ENCODE measurements at places on chromosomes 13 and 19.

GRCh38 chr19:8196271-8196927 lies 12.8 kb upstream of the CERS4 start:
- DNase-seq: no peak

DNA sequence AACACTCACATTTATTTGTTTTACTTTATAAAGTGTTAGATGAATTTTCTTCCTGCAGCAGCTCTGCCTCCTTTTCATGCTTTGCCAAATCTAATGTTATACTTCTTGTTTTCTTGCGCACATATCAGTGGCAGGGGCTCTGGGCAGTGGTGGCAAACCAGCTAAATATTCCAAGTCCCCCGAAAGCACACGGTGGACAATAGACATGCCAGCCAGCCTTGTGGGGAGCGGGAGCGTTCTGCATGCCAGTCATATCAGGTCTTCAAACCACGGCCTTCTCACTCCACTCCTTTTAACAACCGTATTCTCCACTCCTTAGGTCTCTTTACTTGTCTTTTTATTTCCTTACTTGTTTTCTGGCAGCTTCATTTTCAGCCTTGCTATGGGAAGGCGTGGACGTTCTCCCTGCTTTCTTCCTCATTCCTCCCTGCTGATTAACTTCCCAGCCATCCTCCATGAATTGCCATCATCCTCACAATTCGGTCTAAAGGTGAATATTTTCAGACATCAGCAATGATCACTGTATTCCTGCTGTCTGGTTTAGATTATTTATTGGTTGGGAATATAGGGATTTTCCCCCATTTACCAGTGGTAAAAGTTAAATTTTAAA lies 77.1 kb upstream of the WASF3 start:
- no peak for DNase-seq

- peak; percentile 79 for DNase-seq
Measured at GRCh38 chr19:11377237-11377636, 2.8 kb downstream of the SWSAP1 start.

GRCh38 chr19:45331411-45331810 lies 8.7 kb upstream of the CKM start:
- DNase-seq: no peak

- no peak for DNase-seq
Measured at GRCh38 chr13:26485288-26485687, 72.2 kb upstream of the WASF3 start.

- peak; percentile 60 for DNase-seq
Measured at GRCh38 chr19:28224441-28224840, 988.5 kb downstream of the UQCRFS1 start.

DNA sequence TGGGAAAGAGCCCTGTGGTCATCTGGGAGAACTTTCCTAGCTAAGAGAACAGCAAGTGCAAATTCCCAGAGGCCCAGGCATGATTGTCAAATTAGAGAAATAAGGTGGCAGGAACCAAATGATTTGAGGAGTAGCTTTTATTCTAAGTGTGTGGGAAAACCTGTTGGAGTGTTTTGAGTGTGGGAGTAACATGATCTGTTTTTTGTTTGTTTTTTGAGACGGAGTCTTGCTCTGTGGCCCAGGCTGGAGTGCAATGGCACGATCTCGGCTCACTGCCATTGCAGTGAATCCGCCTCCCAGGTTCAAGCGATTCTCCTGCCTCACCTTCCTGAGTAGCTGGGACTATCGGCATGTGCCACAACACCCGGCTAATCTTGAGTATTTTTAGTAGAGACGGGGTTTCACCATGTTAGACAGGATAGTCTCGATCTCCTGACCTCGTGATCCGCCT lies 2.4 kb downstream of the SAE1 start:
- no peak for DNase-seq

- DNase-seq: no peak
Measured at GRCh38 chr19:32070101-32070500, 275.3 kb upstream of the ZNF507 start.

DNA sequence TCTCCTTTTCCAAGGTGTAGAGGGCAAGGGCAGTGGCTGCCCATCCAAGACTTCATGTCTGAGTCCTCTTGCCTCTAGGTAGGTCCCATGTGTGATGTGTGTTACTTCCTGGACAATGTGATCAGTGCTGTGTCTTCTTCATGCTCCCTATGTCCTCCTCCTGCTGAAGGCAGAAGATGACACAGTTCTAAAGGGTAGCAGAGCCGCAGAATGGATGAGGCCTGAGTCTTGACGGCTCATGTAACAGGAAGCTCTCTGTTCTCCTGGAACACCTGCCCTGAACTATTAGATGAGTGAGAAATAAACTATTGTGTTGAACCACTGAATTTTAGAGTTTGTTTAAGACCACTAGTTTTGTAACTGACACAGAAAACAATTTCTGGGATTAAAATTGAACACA lies 165.9 kb downstream of the NDFIP2 start:
- no peak for DNase-seq

- DNase-seq: no peak
Measured at GRCh38 chr19:57771417-57771816, 1.9 kb downstream of the ZNF586 start.

DNA sequence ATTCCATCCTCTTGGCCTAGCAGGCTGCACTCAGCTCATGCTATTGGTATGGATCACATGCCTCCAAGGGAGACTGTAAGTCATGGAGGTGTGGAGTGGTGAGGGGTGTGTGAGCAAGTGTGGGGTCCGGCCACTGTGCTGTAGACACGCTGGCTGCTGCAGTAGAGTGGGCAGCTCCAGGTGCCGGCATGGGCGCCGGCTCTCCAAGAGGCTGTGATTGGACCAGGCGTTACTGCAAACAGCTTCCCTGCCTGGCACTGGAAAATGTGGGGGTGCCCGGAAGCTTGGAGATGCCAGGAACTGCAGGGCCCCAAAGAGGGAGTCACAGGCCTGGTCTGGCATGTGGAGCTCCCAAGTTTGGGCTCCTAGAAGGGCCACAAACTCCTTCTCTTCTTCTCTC lies 245.7 kb downstream of the GPC6 start:
- DNase-seq: no peak

GRCh38 chr19:34787059-34787824 lies 14.2 kb upstream of the ZNF599 start:
- no peak for DNase-seq

- DNase-seq: no peak
Measured at GRCh38 chr19:35577918-35578317, 8.1 kb upstream of the PMIS2 start.

DNA sequence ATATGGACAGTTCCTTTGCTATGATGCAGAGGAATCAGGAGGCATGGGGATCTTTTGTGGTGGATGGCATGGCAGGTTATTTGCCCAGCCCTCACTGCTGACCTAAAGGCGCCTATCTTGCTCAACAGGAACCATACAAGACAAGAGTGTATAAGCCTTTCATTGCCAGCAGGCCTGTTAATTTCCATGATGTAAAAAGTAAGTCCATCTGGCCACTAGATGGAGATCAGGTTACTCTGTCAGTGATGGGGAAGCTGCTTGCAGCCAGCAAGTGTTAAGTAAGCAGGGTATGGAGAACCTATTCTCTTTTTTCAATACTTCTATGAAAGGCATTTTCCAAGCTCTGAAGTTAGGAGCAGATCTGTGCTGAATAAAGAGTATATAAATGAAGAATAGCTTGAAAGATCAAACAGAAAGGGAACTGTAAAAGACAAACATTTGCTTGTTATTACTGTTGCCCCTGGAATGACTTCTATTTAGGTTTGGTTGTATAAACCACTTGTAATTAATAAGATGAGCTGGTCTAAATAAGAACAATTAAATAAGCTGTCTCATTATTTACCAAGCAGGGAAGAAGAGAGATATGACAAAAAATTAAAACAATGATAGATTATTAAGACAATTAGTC lies 210.9 kb downstream of the RGCC start:
- peak; percentile 69 for DNase-seq

DNA sequence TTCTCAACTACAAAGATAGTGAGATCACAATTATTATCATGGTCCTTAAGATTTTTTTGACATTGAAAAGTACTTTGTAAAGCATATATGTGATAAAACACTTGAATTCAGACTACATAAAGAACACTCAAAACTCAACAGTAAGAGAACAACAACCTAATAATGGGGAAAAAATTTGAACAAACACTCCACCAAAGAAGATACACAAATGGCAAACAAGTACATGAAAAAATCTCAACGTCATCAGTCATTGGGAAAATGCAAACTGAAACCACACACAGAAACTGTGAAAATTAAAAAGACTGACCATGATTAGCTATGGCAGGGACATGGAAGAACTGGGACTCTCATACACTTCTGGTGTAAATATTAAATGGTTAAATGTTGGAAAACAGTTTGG lies 70.9 kb downstream of the SPRYD7 start:
- DNase-seq: no peak

GRCh38 chr13:103236213-103236612 lies 170.0 kb upstream of the SLC10A2 start:
- DNase-seq: no peak

GRCh38 chr19:4970558-4971423 lies 1.9 kb downstream of the KDM4B start:
- no peak for DNase-seq

DNA sequence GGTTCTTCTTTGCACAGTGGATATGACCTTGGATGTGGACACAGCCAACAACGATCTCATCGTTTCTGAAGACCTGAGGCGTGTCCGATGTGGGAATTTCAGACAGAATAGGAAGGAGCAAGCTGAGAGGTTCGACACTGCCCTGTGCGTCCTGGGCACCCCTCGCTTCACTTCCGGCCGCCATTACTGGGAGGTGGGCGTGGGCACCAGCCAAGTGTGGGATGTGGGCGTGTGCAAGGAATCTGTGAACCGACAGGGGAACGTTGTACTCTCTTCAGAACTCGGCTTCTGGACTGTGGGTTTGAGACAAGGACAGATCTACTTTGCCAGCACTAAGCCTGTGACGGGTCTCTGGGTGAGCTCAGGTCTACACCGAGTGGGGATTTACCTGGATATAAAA lies 9.4 kb downstream of the RFPL4AL1 start:
- no peak for DNase-seq

DNA sequence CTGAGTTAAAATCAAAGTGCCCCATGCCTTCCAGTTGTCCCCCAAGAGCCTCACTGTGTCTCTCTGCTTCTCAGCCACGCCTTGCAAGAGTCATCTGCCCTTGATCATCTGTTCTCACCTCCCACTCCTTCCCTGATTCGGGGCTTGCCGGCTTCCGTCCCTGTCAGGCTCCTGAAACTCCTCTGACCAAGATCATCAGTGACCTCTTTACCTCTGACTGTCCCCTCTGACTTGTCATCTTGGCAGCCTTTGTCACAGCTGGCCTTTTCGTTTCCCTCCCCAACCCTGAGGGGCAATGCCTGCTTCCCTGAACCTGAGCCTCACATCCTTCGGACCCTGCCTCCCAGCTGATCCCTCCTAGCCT lies 66.3 kb downstream of the MAP4K1 start:
- DNase-seq: no peak

DNA sequence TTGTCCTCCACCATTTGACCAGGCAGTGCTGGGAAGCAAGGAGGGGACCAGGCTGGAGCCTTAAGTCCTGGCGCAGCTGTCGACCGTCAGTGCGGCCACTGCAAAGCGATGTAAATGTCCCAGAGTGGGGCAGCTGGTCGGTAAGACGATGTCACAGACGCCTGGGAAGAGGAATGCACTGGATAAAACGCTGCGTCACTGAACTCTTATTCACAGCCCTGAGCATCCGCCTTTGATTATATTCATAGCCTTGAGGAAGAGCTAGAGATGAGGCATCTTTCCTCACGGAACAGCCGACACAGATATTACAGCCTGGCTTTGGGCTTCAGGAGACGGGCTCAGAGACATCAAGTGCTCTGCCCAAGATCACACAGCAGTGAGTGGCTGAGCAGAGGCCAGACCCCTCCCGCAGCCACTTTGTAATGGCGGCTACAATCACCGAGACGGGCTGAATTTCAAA lies 17.6 kb upstream of the TUBGCP3 start:
- DNase-seq: no peak

DNA sequence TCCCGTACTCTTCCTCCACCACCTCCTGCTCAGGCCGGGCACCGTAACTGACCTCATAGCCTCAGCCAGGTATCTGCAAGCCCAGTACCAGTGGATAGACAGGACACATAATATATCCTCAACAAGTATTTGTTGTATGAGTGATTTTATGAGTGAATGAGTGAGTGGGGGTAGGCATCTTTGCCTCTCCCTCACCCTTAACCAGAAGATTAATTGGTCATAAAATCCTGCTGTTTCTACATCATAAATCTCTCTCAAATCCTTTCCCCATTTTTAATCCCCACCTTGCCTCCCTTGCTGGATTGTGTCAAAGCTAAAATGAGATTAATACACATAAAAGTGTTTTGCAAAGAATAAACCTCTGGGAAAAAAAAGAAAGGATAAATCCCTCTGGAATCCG lies 44.4 kb upstream of the HMGB1 start:
- DNase-seq: no peak

- no peak for DNase-seq
Measured at GRCh38 chr13:20116213-20116612, 44.6 kb downstream of the GJA3 start.

DNA sequence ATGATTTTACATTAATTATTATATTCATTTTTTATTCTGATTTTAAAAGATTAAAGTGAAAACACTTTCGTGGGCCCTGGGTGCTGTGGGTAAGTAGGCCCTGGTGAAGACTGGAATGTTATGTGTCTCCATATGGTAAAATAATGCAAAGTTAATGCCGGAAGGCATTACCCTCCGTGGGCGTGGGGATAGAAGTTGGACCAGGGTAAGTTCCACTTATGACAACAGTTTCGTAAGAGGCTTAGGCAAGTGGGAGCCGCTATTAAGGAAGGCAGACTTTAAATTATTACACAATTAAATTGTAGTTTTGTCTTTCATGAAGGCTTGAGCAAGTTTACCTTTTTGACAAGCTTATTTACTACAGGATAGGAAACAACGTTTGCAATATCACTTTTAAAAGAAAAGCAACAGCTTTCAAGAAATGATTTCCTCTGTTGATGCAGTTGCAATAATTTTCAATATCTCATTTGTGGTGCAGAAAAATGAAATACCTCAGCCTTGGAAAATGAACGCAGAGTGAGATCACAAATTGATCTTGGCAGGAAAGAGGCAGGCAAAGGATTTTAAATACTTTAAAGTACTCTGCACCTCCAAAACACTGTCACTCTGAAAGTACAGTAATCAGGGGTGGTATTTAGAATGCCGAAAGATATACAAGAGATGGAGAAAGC lies 310.6 kb downstream of the DCT start:
- DNase-seq: no peak

GRCh38 chr13:42174344-42175162 lies 97.4 kb upstream of the AKAP11 start:
- no peak for DNase-seq
